ENCODE measurements at places on chromosomes 4 and X.

DNA sequence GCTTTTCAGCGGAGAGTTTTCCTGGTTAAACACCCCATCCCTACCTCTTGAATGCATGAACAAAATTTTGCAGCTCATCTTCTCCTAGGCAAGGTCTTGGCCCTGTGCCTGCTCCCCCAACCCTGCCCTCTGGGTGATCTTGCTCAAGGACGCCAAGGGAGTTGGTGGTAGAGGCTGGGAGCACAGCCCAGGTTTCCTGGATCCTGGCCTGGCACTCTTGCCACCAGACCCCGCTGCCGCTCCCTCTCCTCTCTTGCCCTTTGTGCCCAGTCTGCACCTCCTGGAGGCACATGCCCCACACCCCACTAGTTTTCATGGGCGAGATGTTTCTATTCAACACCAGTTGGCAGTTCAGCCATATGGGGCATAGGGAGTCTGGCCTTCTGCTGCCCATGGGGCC, 37.3 kb downstream of the TSC22D3 start:
- no peak for DNase-seq

DNA sequence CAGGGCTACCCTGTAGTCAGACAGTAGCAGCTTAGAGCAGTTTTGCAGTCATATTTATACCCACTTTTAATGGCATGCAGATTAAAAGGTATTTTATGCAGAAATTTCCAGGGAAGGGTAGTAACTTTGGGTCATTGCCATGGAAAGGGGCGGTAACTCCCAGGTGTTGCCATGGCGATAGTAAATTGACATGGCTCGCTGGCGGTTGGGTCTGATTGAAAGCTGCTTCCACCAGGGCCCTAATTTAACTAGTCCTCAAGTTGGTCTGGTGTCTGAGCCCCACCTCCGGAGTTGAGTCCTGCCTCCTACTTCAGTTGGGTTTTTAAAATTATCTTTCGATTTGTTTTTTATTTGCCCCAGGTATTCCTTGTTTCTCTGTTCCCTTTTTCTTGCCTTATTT, 70.1 kb downstream of the NAA11 start:
- DNase-seq = no peak

DNA sequence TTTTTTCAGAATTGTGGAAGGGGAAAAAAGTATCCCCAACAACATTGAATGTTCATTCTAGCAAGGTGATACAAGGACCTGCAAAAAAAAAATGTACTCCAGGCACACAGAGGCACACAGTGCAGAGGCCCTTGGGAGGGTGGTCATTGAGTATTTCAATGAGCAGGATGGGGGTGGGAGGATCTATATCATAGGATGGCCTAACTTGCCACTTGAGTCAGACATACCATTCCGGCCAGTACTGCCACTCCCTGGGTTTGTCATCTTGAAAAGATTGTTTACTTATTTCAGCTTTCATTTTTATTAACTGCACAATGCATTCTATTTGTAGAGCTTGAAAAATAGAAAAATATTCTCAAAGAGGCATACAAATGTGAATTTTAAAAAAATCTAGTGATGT, 18.7 kb downstream of the ZNF595 start:
- no peak for DNase-seq

DNA sequence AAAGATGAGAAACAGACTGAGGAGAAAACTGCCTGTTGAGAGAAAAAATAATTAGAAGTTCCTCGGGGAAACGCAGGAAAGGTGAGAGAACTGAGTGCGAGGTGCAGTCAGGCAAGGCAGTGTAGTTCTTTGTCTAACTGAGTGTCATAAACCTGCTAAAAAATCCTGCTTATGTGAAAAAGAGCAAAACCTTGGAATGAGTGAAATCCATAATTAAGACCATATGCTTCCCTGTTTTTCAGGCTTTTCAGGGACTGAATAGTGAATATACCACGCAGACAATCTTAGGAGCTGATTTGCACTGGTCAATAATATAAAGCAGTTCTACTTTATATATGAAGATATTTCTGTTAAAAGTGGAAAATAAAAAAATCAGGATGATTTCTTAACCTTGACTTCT, 104.9 kb downstream of the RASGEF1B start:
- no peak for DNase-seq

GRCh38 chr4:173332021-173332487, 2.1 kb downstream of the HMGB2 start:
- DNase-seq = no peak

- no peak for DNase-seq
These were observed 9.7 kb downstream of the BOD1L1 start for GRCh38 chr4:13617801-13618200.

- DNase-seq = no peak
These were observed 16.9 kb downstream of the PHOX2B start for GRCh38 chr4:41731569-41732126.

GRCh38 chr4:94428884-94429283, 22.9 kb upstream of the PDLIM5 start:
- no peak for DNase-seq

DNA sequence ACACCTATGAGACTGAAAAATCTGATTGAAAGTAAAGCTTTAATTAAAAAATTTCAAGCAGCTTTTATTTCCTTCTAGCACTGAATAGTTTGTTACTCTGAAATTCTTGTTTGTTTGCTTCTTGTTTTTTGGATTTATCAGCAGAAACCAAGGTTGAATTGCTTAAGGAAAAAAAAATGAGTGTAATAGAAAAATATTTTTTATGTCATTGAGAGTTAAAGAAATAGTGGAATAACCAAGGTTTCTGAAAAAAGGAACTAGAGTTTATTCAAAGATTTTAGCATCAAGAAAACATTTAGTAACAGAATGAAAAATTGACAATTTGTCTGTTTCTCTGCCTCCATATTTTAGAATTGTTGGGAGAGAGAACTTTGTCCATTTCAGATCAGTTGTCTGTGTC, 1852.2 kb downstream of the PCDH7 start:
- DNase-seq = no peak

DNA sequence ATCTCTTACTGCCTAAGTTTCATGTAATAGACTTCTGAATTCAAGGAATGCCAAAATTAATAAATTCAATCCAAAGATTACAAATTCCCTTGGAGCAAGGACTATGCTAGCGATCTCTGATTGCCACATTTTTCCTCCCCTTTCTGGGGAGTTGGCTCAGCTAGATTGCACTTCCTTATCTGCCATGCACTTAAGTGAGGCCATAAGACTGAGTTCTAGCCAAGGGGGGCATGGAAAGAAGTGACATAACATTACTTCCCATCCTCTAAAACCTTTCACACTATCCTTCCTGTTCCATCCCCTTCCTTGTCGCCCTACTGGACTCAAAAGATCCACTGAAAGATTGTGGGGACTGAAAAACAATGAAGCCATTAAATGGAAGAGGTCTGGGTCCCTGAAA, 53.8 kb upstream of the TXK start:
- DNase-seq = no peak

DNA sequence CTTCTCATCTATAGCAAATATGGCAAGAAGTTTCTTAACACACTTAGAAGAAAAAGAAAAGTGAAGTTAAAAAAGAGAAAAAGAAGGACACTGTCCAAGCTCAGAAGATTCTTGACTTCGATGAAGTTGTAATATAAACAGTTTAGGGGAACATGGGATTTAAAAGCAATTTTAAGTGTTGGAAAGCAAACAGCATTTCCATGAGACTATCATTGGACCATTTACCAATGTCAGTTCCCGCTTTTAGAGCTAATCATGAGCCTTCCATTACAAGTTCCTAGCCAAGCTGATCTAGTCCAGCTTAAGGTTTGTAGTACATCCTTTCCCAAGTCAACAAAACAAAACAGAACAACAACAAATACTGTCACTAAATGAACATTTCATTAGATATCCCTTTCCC, 45.1 kb upstream of the FGF2 start:
- DNase-seq = no peak

DNA sequence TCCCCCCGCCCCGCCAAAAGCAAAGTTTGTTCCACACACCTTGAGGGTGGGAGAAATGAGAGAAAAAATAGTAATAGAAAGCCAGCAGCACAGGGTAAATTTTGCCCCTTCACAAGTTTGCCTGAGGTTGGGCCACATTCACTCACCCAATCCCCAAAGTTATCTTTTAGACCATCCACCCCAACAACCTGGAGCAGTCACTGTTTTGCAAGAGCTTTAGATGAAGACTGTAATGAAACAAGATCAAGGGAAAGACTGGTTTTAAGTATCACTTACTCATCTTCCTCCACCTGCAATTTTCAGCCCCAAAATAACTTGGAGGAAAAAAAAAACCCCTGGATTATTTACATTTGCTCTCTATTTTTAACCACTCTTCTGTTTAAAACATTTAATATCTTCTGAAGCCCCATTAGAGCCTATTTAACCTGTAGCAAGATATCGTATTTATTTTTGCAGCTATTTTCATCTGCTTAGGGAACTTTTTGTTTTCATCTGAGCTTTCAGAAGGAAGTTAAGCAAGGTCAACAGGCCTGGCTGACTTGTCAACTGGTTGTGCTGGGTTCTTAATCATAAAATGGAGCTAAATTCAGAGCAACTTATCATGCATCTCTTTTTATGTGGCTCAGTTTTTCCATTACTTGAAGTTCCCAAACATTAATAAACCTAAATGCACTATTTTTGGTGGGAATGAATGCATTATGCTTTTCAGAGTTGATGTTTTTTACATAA, 24.6 kb upstream of the TBL1X start:
- no peak for DNase-seq

DNA sequence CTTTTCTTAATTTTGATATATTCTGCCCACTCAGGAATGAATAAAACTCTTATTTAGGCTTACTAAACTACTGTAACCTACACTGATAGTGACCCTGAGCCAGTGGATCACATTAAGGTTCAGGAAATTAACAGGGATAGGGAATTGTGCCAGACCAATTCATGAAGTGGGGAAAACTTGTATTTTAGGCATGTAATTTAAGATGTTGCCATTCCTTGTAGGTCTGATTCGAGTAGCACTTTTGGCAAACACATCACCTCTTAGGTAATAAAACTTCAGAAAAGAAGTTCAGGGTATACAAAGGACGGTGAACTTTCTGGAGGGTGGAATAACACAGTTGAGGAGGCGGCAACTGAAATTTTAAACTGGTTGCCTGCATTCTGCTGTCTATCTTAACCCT, 54.9 kb downstream of the MND1 start:
- DNase-seq = no peak

DNA sequence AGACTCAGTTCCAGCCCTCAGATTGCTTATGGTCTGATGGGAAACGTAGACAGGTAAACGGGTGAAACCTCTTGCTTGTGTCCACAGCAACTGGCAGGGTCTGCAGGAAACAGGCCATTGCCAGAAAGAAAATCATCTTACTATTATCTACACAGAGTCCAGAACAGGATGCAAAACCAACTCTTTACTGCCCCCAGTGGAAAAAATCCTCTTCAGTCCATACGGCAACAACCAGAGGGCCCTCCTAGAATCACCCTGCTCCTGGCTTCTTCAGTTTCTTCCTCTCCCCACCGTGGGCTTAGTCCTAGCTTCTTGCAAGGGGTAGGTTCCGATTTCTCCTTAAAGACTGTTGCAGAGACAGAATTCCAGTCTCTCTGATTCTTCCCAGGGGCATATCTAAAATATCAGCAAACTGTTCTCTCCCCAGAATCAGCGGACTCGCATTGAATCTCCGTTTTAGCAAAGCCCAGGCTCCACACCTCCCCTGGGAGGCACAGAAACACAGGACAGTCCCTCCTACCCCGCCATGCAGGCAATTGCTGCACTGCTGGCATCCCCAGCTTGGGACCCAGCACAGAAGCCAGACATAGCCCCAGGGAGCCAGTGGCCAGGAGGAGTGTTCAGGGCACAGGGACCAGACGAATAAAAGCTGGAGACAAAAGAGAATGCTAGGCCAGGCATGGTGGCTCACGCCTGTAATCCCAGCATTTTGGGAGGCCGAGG, 41.0 kb upstream of the SH3RF1 start:
- DNase-seq = peak; percentile 58

DNA sequence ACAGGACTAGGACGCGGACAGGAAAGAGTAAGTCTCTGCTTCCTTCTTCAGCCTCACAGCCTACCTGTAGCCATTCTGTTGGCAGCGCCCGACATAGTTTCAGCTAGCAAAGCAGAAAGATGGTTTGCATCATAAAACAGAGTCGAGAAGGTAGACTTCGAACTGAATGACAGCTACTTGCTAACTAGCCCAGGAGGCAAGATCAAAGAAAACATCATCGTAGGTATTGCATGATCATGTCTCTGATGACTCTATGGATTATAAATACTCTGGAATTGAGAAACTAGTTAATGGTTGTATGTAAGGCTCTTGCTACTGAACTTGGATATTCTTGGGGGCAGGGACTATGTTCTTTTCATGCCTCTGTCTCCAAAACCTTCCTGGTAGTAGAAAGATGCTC, 333.1 kb upstream of the KLF3 start:
- DNase-seq = no peak

DNA sequence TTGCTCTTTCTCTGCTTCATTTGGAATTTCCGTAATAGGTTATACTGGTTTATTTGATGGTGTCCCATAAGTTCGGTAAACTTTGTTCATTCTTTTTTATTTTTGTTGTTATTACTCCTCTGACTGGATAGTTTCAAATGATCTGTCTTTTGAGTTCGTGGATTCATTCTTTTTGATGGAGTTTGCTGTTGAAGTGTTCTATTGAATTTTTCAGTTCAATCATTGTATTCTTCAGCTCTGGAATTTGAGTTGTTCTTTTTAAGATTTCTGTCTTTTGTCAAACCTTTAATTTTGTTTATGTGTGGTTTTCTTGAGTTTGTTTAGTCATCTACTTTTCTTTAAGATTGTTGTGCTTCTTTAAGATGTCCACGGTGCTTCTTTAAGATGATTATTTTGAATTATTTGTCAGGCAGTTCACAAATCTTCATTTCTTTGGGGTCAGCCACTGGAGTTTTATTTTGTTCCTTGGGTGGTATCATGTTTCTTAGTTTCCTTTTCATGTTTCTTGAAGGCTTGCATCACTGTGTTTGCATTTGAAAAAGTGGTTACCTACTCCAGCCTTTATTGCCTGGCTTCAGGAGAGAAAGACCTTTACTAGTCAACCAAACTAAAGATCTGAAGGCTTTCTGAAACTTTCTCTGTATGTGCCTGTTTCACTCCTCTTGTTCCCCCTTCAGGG, 154.8 kb upstream of the ANXA3 start:
- DNase-seq = no peak

DNA sequence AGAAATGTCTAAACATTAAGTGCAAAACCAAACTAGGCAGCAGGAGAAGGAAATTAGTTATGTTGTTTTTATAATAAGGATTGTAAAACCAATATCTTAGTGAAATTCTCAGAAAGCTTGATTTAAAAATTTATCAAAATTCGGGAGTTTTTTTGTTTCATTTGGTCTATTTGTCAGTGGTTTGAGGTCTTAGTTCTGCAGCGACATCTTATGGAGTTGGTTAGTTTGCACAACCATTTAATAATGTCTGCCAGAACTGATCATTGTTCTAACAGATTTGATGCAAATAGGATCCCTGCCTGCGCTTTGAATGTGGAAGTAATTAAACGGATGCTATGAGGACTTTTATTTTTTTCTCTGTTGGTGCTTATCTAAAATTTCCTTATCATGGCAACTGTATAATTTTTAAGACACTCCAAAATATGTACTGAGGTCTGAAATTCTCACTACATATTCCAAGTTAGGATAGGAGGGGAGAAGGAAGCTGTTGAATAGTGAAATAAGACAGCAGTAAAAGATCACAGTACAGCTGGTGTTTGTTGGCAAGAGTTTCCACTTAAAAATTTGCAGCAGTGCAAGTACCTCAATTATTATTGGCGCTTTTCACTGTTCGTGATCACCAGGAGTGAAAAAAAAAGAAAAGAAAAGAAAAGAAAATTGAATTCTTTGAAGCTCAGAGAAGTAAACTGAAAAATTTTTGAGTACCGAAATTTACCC, 2521.4 kb downstream of the ARAP2 start:
- no peak for DNase-seq
